ENCODE measurements at places on chromosomes 2 and 18.

GRCh38 chr2:74762789-74763188 is 71.1 kb upstream of the HK2 start:
- no peak for DNase-seq

DNA sequence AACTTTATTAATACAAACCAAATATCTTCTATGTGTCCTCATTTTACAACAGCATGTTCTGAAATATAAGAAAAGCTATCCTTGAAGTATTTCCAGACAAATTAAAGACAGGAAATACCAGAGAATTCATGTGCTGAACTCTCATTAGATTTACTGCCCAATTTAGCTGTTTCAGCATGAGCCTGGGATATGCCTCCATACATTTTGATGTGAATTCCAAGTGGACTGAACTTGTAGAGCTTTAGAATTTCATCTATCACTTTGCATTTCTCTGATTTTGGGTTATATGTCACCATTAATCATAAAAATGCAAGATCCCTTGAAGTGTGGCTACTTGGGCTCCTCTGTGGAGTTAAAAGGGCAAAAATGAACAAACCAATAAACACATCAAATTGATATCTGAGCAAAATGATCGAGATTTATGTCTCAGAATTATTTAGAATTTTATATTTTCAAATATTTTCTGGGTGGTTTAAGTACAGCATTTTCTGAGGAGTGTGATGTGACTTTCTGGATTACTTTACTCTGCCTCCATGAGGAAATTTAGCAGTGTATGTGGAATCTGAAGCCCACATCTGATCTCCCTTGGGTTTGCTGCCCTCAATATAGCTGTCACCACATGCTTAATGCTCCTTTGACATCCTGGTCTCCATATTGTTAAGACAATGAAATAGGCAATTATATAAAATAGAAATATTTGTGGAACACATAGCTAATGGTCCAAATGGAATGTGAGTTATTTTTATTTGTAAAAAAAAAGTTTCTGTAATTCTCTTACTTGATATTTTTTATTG is 206.6 kb upstream of the RBMS1 start:
- no peak for DNase-seq

GRCh38 chr2:190678444-190679162 is 29.7 kb downstream of the NAB1 start:
- no peak for DNase-seq

- DNase-seq, result no peak
Observed at GRCh38 chr2:162403884-162404283, 60.0 kb downstream of the GCA start.

DNA sequence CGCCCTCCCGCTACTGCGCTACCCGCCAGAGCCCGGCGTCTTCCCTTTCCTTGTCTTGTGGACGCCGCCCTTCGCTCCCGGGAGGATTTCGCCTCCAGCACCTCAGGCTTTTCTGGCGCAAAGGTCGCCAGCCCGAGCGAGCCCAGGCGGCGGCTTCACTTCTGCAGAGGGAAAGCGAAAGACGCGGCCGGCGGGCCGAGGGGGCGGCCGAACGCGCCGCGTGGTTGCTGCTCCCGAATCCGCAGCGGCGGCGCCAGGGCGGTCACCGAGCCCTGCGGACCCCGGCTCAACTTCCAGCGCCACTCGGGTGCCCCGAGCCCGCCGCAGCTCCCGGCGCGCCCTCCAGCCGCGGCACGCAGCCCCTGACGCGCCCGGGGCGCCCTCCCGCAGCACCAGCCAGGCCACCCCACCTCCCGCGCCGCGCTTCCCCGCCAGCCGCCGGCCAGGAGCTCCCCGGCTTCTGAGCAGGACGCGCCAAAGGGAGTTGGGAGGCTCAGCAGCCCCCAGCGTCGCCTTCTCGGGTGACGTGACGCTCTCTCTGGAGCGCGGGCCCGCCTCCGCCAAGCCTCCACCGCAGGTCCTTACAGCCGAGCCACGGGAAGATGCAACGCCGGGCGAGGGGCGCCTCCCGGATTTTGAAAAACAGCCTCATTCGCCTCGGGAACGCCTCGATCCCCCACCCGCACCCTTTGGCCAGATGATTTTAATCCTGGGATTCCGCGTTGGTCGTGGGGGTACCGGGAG is 84.9 kb upstream of the EPB41L3 start:
- peak; percentile 79 for DNase-seq

GRCh38 chr2:15662579-15662978 is 70.9 kb downstream of the DDX1 start:
- DNase-seq, result no peak

DNA sequence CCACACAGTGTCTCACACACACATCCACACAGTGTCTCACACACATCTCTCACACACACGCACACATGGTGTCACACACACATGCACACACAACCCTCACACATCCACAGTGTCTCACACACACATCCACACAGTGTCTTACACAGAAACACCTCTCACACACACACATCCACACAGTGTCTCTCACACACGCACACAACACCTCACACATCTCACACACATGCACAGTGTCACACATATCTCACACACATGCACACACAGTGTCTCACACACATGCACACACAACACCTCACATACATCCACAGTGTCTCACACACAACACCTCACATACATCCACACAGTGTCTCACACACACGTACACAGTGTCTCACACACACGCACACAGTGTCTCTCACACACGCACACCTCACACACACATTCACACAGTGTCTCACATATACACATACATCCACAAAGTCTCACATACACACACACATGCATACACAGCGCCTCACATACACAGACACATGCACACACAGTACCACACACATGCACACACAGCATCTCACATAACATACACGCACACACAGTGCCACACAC is 473.9 kb upstream of the HS6ST1 start:
- no peak for DNase-seq

Data from D341Med (cell line).